DMS53 (cell line): ENCODE measurements at places on chromosomes 7 and 10.

- no peak for DNase-seq
These were observed 26.4 kb downstream of the MET start for GRCh38 chr7:116698396-116698795.

DNA sequence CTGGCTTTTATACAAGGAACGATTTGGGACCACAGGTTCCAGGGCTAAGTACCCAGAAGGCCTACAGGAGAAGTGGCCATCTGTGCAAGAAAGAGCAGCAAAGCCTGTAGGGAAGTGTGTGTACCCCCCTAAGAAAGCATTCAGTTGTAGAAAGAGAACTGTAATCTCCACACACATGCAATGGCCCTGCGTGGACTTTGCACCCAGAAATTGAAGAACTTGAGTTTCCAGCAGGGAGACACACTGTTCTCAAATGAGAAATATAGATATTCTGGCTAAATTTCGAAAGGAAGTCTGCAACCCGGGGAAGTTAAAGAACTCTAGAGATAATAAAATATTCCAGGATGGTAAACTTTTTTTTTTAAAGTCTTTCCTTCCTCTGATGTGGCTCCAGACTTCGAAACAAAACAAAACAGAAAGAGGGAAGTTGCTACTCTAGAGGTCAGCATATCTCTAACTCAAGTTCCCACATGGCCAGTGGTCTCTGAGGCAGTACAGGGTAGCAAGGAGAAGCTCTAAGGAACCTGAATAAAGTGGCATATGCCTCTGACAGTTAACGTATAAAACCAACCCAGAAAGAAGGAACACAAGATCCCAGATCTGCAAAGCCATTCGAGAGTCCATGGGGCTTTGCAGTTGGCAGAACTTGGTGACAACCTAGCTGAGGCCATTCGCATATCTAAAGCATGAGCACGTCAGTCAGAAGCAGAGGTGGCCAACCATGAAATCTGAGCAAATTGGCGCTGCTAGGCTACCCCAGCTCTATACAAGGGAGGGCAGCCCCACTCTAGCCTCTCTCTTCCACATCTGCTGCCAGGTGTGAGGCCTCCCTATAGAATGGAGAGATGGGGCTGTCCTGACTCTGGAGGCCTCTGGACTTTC, 56.6 kb downstream of the ELMO1 start:
- no peak for DNase-seq

DNA sequence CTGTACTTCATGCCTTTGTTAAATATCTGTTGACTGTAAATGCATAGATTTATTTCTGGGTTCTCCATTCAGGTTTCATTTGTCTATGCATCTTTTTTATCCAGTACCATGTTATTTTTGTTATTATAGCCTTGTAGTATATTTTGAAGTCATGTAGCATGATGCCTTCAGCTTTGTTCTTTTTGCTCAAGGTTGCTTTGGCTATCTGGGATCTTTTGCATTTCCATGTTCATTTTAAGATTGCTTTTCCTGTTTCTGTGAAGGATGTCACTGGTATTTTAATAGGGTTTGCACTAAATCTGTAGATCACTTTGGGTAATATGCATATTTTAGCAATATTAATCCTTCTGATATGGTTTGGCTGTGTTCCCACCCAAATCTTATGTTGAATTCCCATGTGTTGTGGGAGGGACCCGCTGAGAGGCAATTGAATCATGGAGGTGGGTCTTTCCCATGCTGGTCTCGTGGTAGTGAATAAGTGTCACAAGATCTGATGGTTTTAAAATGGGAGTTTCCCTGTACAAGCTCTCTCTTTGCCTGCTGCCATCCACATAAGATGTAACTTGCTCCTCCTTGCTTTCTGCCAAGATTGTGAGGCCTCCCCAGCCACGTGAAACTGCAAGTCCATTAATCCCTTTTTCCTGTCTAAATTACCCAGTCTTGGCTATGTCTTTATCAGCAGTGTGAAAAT, 302.8 kb upstream of the SEMA3C start:
- DNase-seq, result no peak

GRCh38 chr7:140981951-140982350, 32.8 kb downstream of the MRPS33 start:
- DNase-seq, result no peak

GRCh38 chr7:30463405-30464145, 15.0 kb downstream of the NOD1 start:
- DNase-seq, result no peak

- no peak for DNase-seq
These were observed 1.8 kb upstream of the HOXA11 start for GRCh38 chr7:27186668-27187474.

GRCh38 chr10:75091146-75091545, 20.3 kb upstream of the SAMD8 start:
- no peak for DNase-seq

DNA sequence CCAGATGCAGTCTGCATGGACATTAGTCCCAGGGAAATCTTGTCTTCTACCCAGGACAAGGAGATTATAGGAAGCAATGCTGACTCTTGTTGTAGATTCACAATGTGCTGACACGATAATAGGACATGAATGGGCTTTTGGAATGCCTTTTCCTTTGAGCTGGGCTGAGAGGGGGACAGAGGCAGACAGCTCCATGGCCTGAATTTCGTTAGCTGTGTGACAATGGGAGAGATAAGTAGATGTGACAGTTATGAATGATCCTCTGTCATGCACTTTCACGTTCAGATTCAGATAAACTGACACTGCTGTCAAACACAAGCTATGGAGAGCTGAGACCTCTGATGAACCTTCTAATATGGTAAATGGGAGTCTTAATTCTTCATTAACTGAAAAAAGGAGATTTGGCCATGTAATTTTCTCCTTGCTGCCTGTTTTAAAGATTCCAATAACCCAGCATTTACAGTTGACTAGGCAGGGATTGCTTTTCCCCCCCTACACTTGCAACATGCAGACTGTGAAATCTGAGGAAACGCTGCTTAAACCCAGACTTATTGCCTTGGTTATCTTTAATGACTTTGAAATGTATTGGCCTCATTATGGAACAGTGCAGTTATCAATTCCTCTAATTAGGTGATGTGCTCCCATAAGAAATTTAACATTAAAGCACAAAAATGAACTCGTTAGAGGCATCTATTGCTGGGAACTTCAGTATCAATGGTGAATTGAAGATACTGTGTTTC, 669.3 kb downstream of the AUTS2 start:
- DNase-seq, result no peak

DNA sequence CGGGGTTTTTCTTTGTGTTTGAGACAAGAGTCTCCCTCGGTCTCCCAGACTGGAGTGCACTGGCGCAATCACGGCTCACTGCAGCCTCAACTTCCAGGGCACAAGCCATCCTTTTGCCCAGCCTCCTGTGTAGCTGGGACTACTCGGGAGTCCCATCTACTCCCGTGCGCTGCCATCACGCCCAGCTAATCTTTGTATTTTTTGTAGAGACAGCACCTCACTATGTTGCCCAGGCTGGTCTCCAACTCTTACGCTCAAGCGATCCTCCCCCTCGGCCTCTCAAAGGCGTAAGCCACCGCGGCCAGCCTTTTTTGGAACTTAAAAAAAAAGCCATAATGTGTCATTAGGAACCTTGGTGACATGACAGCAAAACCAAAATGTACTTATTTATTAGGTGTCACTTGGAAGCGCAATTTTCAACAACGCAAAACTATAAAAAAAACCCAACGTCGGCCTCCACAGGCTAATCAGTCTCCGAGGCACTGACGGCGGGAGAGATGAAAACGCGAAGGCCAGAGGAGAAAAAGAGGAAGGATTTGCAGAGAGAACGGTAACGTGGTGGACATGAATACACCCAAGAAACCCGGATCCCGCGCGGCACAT, 911 bp upstream of the HNRNPH3 start:
- DNase-seq, result peak; percentile 72

DNA sequence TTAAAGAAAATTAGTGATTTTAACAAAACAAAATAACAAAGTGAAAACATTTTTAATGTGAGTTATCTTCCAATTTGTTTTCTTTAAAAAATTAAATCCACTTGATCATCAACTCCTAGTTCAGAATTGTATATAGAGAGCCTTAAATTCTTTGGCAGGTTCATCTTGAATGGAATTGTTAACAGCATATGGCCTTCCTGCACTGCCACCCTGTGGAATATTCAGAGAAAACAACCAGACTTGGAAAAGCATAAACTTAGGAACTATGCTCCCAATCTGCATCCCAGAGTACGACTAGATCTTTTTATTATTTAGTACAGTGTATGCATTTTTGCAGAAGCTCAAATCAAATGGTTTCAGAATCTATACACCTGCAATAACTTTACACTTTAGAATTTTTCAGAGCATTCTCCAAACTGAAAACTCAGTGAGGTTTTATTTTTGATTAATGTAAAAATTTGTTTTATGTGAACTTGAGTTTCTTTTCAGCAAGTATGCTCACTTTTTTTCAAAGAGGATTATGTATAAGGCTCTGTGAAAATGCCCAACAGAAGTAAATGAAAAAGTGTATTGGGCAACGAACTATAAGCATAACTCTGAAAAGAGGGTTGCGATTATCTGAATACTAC, 44.9 kb upstream of the ANK3 start:
- peak; percentile 75 for DNase-seq

DNA sequence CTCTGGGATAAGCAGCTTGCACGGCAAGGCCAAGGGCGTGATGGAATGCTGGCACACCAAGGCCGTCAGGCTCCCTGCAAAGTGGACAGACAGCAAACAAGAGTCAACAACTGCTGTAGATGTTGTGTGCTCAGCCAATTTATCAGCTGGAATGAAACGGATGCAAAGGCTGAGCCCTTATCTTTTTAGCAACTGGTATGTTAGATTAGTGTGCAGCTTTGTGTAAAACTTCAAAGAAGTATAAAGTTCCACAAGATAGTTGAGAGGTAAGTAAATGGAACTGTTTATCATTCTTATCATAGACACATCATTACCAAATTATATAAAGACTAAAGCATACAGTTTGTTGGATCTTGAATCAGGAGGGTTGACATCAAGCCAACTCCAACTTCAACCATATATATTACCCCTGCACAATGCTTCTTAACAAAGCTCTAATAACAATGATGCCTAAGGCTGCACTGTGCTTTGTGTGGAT, 289.0 kb downstream of the TNS3 start:
- DNase-seq, result no peak

GRCh38 chr7:4079956-4080355, 602.1 kb upstream of the FOXK1 start:
- no peak for DNase-seq

DNA sequence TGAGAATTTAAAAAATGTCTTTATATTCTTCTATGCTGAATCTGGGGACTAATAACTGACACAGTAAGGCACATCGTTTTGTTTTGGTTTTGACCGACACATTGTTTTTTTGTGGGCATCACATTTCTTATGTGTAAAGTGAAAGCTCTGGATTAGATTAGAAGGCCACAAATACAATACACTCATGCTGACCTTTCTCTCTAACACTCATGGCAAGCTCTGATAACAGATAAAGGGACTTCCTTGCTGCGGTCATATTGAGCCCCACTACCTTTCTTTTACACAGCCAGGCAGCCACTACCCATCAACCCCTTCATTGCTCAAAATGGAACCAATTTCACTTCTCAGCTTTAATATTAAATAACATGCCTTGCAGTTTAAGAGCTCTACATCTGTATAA, 26.0 kb downstream of the PPP1R3A start:
- DNase-seq, result no peak

GRCh38 chr7:133794479-133794878, 332.7 kb upstream of the LRGUK start:
- no peak for DNase-seq

GRCh38 chr7:129006636-129007414, 48.1 kb downstream of the TNPO3 start:
- no peak for DNase-seq

DNA sequence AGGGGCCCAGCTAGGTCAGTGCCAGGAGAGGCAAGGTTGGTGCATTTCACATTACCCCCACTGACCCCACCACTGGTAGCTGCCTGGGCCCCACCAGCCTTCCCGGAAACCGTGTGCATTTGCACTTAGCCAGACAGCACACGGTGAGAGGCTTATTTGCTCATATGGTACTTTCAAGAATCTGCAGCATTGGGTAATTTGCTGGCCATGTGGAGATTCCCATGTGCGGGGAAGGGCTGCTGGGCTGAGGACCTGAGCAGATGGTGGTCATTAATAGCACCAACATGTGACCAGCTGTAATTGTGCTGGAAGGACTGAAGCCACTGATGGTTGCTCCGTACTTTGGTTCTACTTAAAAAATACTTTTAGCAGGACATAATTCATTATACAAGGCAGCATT, 323.8 kb downstream of the DPP6 start:
- no peak for DNase-seq

- DNase-seq, result no peak
These were observed 26.1 kb upstream of the PRKAR1B start for GRCh38 chr7:753190-753589.

DNA sequence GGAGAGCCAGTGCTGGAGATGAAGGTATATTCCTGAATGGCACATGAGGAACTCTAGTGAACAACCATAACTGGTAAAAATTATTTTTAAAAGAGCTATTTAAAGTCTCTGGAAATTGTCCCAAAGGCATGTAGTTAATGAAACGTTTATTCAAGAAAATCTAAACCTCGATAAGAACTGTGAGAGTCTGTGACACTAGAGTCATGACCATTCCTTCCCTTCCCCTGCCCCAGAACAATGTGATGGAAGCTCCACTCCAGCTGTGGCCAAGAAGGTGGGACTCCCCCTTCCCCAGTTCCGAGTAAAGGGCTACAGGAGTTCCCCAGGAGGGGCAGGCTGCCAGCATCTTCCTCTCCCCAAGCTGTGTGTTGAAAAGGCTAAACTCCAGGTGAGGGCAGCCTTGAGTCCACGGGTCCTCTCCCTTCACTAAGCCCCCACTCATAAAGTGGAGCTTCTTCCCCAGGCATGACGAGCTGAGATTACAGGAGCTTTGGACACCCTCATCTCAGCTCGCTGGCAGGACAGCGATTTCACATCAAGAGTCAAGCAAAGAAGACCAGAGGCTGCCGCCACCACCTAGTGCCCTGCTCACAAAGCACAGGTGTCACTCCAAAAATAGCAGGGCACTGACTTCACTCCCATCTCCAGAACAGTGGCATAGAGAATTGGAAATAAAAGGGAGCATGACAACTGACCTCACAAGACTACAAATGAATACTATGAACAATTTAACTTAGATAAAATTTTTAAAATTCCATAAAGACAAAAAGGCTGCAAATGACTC, 68.5 kb downstream of the NHLRC2 start:
- DNase-seq, result peak; percentile 9

DNA sequence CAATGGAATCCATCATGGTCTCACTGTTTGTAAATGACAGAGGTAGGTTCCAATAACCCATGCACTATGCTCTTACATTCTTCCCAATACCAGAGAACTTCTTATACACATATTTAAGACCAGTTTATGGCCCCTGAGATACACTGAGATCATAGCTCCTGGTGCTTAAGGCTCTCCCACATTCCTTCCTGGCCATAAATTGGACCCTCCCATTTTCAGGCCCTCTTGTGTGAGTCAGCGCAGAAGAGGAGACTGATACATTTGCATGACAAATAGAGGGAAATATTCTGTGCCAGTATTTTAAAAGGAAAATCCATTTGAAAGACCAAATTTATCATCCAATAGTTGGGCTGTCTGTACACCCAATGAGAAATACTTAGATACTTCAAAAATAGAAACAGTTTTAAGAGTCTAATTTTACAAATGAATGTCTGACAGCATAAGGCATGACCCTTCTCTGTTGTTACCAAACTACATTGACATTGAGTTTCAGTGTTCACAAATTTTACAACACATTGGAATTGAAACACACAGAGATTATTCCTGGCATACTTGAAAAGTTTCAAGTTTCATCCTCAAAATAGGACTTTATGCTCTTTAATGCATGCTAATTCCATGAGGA, 35.3 kb downstream of the SLC16A9 start:
- no peak for DNase-seq

- DNase-seq, result no peak
These were observed 694.9 kb upstream of the LRRN3 start for GRCh38 chr7:110396021-110396420.

GRCh38 chr7:141864765-141865447, 23.6 kb upstream of the PRSS37 start:
- DNase-seq, result peak; percentile 51
